ENCODE measurements at places on chromosomes 3 and 15.

DNA sequence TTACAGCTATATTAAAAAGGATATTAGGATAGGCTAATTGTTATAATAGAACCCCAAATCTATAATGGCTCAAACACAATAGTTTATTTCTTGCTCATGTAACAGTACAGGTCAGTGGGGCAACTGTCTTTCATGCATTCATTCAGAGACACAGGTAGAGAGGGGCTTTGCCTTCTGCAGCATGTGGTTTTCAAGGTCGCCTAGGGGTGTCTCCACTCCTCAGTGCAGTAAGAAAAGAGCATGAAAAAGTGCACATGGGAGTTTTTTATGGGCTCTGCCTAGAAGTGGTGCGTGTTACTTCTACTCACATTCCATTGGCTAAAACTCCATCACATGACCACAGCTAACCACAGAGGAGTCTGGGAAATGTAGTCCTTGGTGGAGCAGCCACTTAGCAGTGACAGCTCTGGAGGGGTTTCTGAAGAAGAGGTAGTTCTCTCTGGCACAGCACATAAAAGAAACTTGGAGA is 1.8 kb downstream of the ZBTB38 start:
- DNase-seq, result no peak

GRCh38 chr15:91265416-91265940 is 165.4 kb downstream of the SV2B start:
- DNase-seq, result no peak

DNA sequence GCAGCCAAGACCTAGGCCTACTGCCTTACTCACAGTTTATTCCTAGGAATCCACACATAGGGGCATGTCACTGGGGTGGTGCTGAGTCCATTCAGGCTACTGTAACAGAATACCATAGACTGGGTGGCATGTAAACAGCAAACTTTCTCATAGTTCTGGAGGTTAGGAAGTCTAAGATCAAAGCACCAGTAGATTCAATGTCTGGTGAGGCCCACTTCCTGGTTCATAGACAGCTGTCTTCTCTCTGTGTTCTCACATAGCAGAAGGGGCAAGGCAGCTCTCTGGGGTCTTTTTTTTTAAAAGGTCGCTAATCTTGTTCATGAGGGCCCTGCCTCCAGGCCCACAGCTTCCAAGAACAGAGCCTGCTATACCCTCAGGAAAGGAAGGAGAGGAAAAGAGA is 113.9 kb upstream of the MANF start:
- no peak for DNase-seq

GRCh38 chr15:48913141-48913540 is 35.2 kb downstream of the EID1 start:
- DNase-seq, result no peak

GRCh38 chr15:72319360-72319984 is 485 bp downstream of the CELF6 start:
- DNase-seq, result no peak

- DNase-seq, result no peak
Observed at GRCh38 chr3:149523512-149524299, 49.2 kb downstream of the TM4SF4 start.

DNA sequence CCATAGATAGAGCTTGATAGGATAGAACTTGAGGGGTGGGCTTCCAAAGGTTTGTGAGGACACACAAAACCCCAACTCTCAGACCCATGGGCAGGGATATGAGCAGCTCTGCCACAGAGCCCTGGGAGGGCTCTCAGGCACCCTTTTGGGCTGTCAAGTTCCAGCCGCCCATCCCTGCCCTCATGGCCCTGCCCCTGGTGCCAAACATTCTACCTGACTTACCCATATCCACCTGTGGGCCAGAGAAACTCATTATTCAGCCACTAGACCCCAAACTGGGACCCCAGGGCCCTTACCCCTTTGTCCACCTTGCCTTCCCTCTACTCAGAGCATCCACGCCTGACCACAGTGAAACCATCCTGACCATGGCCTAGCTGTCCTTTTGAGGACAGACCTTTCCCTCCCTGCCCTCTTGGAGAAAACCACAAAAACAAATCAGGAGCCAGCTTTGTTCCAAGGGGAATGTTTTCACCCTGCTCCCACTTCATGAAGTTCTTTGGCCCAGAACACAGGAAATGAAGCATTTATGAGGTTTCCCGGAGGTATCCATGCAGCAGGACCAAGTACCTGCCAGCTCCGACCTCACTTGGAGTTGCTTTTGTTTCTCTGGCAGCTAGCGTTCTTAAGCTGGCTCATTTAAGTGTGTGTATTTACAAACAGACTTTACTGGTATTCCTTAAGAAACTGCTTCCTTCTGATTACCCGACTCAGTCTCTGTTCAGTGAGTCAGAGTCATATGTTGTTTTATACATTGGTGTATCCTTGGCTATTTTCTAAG is 34.2 kb upstream of the GALNT15 start:
- DNase-seq, result no peak

- no peak for DNase-seq
Observed at GRCh38 chr15:39631357-39631756, 50.5 kb downstream of the THBS1 start.

DNA sequence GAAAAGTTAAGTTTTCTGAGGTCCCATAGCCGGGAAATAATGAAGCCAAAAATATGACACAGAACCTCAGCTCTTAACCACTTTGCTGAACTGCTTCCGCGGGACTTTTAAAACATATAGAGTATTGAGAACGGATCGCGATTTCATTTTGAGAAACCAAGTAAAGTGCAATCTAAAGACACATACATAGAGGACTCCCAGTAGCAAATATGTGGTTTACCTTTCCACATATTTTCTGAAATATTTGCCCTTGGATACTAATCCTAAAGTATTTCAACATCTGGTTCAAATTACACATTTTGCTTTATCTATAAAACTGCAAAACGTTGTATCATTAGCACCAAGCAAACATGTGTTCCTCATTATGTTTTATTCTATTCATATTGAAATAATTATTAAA is 776.5 kb downstream of the ROBO2 start:
- DNase-seq, result no peak

DNA sequence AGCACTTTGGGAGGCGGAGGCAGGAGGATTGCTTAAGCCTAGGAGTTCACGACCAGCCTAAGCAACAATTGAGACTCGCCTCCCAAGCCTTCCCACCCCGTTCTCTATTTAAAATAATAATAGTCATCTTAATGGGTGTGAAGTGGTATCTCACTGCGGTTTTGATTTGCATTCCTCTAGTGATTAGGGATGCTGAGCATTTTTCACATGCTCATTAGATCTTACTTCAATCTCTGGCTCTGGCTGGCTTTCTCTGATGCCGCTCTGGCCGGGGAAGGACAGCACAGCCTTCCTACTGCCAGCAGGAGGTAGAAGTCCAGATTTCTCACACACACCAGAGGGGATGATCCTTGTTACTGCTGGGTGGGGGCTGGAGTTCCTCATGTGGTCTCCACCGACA is 7.4 kb upstream of the EIF4A2 start:
- DNase-seq, result no peak

GRCh38 chr15:40069178-40070165 is 30.5 kb upstream of the SRP14 start:
- DNase-seq, result peak; percentile 62

- no peak for DNase-seq
Observed at GRCh38 chr3:16529264-16529663, 15.8 kb upstream of the RFTN1 start.

GRCh38 chr3:71255498-71255897 is 328.0 kb downstream of the FOXP1 start:
- no peak for DNase-seq

- DNase-seq, result no peak
Observed at GRCh38 chr3:17577796-17578520, 164.5 kb downstream of the TBC1D5 start.

GRCh38 chr3:14725013-14725412 is 50.1 kb downstream of the C3orf20 start:
- DNase-seq, result no peak

DNA sequence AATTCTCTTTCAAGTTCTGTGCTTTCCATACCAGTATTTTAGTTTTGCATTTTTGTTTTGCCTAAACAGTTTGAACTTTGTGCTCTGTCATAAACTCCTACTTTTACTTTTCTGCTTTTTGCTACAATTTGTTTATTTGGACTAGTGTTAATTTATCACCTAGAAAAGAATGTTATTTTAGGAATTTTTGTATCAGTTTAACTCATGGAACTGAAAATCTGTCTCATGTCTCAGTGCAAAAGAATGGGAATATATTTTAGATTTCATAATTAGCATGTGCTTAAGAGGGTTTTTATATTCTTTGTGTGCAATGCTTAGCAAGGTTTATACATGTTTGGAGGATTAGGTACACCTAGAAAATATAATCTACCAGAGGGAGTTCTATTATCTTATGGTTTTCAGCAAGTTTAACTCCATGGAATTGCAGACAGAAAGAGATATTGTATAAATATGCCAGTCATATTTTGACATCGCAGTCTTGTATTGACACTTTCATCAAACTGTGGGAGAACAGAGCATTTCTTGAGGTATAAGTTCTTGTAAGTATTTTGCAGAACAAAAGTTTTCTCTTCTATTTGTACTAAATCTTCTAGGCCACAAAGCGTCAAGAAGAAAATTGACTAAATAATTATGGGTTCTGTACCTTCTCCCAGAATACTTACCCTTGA is 409.9 kb downstream of the RBMS3 start:
- DNase-seq, result no peak

DNA sequence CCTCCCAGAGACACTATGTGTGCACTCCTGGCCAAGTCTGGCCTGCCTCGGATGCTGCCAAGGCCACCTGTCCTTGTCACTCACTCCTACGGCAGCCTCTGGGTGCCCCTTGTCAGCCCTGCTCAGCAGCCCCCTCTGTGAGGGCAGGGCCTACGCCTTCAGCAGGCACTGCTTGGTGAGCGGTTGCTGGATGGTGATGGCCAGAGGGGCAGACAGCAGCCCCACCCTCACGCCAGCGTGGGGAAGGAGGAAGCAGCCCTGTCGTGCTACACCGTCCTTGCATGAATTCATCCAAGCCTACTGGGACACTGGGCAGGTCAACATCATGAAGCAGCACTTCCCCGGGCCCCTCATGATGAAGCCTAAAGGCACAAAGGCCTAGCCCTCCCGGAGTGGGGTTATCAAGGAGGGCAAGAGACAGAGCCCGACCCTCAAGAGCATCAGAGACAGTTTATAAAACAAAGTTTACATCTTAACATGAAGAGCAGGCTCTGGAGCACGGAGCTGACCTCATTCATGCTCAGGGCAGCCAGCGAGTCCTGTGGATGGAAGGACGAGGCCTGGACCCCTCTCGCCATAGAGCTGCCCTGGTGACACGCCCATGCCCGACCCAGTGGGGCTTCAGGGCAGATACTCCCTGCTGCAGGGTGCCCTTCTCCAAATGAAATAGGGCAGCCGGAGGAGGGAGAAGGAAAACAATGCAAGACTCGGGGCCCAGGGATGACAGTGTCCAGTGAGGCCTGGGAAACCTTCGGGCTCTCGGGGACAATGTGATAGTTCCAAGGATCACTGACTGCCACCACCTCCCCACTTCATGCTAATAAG is 25.3 kb downstream of the CHDH start:
- DNase-seq, result no peak

GRCh38 chr3:45312836-45313493 is 75.4 kb upstream of the LARS2 start:
- DNase-seq, result no peak

DNA sequence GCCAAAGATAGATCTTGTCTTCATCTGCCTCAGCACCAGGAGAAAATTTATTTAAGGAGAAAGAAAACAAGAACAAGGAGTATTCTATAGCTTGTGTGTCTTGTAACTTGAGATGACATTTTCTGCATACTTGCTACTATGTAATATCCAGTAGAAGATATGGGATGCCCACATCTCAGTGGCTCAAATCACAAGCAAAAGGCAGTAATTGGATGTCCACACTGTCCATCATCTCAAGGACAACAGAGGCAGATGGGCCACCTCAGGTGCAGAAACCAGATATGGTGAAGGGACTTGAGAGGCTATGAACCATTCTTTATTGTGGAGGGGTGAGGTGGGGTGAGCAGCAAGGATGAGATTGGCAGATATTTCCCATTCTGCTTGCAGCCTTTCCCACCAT is 309.0 kb downstream of the GBE1 start:
- DNase-seq, result no peak

DNA sequence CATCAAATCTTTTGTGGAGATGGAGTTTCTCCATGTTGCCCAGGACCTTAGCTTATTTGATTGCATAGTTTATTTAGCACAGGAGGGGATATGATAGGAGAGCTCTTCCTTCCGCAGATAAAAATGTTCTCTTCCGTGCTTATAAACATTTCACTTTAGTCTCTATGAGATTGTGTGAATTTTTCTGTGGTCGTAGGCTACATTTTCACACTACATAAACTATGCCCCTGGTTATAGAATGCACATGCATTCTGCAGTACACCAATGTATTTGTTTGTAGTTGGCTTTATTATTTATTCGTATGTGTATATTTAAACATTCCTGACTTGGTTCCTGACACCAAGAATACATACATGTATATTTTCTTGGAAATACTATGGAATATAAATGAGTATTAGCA is 139.2 kb downstream of the UBE2E2 start:
- DNase-seq, result no peak

DNA sequence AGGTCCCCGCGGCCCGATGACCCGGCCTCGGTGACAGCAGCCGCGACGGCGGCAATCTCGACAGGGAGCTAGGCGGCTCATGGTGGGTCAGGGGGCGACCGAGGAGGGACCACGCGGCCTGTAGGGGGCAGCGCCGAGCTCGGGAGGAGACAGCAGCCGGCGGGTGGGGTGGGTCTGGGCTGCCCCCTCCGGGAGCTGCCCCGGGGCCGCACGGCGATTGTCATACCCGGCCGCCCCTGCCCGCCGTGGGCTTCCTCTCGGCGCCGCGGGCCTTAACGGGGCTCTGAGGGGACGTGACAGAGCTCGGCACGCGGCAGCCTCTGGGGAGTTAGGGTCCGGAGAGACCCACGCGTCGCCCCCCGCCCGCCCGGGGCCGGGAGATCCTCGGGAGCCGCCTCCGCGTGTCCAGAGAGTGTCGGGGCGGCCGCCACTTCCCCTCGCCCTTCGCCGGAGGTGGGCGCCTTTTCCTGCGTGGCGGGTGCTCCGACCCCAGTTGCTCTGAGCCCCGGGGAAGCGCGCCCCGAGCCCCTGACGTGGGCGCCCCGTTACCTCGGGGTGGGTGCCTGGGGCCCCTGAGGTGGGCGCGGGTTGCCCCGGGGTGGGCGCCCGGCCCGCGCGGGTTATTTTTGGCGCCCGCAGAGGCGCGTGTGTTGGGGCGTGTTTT is 539 bp upstream of the PLCL2 start:
- no peak for DNase-seq

DNA sequence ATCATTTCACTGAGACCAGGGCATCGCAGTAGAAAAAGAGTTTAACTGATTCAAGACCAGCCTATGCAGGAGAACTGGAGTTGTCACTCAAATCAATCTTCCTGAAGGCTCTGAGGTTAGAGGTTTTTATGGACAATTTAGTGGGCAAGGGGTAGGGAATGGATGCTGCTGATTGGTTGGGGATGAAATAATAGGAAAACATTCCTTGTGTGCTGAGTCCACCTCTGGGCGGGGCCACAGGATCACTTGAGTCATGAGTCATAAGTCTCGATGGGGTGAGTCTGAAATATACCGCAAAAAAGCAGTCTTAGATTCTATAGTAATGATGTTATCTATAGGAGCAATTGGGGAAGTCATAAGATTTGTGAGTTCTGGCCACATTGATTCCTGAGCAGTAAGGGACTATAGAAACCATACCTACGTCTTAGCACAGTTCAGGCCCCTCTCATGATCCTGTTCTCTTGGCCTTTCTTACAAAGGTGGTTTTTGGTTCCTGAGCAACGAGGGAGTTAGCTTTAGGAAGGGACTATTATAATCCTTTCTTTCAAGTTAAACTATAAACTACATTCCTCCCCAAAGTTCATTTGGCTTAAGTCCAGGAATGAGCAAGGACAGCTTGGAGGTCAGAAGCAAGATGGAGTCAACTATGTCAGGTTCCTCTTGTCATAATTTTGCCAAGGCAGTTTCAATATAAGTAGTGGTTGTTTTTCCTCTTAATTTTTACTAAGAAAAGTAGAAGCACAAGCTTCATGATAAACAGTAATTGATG is 2.7 kb upstream of the OPA1 start:
- DNase-seq, result no peak

Data from NCI-H1417 treated with DMSO at 0.1 percent for 48 hours (cell line).